ENCODE measurements at places on chromosomes 6 and 20.

GRCh38 chr6:109790131-109790530 is 99.0 kb downstream of the FIG4 start:
- no peak for DNase-seq

DNA sequence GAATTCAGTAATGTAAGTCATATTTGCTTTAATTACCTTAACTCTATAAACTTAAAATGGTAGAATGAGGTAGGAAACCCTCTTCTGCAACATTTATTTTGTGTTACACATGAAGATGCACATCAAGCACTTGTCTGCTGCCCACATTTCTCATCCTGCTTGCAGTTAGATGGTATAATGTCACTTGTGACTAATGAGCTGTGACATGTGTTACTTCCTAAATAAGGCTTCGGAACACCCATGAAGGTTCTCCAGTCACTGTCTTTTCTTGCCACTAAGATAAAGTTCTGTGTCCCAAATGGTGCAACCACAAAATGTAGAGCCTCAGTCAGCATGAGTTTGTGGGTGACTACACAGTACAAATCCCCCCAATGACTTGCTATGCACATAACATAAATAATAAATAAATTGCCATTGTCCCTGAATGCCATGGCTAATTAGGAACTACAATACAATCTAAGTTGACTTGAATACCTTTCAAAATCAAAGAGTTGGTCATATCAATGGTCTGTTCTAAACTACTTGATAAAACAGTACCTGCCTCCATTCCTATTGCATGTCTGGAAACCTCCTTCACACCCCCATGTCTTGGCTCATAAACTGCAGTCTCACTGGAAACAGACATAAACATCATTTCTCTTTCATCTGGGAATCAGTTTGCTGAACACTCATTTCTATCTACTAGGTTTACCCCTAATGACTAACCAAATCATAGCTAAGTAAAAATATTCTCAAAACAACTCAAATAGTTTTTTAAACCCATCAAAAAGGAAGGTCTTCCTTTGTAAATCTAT is 157.2 kb downstream of the PTPRK start:
- DNase-seq = no peak

DNA sequence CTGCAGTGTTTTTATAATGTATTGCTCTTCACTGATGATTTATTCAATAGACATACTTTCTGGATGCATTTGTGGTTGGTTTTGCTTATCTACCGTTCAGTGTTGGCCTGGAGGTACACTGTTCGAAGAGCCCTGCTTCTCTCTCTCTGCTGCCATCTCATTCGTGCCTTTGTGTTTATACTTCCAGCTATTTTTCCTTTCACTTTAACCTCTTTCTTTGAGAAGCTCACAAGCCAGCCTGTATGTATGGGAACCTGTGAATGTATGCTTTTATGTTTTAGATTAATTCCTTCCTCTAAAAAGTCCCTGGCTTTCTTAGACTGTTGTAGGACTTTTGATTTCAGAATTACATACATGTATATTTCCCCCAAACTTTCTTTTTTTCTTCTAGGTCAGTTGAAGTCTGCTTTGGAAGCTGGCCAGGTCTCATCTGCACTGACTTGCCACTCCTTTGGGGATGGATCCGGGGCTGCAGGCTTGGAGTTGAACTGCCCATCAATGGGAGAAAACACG is 83.0 kb downstream of the SCAND1 start:
- DNase-seq = no peak

DNA sequence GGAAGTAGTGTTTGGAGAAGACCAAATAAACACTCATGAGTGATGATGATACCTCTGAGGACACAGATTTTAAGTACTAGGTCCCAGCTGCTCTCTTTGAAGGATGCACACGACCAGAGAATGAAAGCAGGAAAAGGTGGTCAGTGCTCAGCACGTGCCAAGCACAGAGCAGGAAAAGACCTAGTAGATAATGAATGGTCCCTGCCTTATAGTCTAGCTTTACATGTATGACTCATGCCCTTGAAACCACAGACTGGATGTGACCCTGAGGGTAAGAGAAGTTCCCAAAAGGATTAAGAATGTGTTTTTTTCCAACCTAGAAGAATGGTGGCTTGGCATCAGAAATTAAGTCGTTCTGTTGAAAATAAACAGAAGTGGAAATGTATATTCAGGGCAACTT is 2.8 kb upstream of the MC3R start:
- no peak for DNase-seq

DNA sequence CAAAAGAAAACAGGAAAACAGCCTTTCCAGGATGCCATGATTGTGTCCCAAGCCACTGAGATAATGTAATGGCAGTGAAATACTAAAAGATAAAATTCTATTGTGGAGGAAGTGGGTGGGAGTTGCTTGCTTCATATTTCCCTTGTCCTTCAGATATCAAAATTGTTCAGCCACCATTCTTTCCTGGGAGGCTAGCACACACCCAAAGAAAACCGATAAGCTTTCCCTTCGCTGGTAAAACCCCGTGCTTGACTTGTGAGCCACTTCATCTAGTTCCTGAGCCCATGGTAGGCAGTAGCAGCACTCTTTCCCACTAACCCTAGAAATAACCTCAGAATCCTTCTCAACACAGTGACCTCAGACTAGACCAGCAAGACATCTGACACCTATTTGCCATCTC is 357.4 kb upstream of the PLCB4 start:
- DNase-seq = no peak

DNA sequence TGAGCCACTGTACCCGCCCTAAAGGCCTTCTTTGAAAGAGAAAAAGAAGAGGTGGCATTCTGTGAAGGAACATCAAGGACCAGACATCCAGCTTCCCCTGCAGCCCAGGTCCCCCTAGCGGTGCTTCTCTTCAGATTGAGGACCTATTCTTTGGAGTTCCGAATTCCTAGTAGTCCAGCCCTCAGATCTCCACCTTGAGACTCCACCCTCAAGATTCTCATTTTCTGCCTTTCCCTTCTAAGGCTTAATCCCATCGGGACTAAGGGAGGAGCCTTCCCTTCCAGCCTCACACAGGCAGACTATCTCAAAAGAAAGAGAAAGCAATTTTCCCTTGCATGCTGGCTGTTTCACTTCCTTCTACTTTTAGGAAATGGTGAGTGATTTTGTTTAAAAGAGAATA is 32.5 kb downstream of the MUC22 start:
- no peak for DNase-seq

GRCh38 chr20:45920462-45921336 is 8.7 kb upstream of the PLTP start:
- no peak for DNase-seq

Measured in skeletal muscle cell (primary cell).